Retina (tissue), 1 donor: ENCODE measurements at places on chromosomes 7 and 10.

DNA sequence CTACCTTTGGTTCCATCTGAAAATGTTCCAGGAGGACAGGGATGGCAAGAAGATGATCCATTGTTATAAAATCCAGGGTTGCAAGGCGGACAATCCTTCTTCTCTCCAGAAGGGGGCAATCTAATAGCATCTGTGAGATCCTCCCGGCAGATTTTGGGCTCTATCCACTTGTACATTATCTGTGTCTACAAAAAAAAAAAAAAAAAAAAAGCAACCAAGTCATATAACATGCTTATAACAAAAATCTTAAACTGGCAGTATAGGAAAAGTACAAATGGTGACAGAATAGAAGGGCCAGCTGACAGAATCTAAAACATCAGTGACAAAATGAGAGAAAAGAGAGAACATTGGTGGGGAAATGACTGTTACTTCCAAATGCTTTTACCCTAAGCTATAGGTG, 132.7 kb downstream of the ELAPOR2 start:
- peak; percentile 38 for DNase-seq

GRCh38 chr7:138247568-138248333, 171.5 kb downstream of the AKR1D1 start:
- DNase-seq: peak; percentile 4

DNA sequence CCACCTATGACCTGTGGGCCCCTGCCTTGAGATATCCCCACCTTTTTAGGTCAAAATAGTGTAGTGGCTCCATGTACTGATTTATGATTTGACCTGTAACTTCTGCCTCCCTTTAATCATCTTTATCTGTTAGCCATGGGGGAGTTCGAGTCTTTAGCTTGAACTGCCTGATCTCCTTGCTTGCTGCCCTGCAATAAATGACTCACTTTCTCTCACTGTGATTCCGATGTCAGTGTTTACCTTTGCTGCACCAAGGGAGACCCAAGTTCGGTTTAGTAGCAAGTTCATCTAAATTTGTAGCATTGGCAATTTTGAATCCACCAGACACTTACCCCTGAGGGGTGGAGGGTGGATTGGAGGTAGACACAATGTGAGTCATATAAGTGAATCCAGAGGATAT, 814.6 kb upstream of the AUTS2 start:
- no peak for DNase-seq

GRCh38 chr7:79436378-79436777, 17.1 kb downstream of the MAGI2 start:
- no peak for DNase-seq

DNA sequence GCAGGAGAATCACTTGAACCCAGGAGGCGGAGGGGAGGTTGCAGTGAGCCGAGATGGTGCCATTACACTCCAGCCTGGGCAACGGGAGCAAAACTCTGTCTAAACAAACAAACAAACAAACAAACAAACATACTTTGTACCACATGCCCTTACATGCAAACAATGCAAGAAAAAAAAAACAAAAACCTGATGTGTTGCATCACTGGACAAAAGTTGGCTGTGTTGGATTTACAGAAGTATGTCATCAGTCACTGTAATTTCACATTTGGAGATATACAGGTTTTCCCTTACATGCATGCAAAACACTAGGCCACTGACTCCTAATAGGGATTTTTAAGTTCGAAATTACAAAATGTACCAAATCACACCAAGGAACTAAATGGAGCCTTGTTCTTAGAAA, 138.5 kb downstream of the SRPK2 start:
- no peak for DNase-seq

DNA sequence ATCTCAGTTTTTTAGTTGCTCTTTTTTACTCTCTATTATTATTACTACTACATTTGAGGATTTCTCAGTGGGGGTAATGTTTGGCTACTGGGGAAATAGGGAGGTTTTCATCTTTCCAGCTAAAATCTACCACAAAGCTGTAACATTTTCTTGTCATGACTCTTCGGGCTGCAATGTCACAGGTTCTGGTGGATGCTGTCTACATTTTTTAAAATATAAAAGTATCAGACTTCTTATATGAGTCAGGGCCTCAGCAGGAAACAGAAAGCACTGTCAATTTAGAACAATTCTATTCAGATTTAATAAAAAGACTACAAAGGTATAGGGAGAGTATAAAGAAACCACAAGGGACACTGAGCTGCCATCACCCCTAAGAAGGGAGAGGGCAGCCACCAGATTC, 61.6 kb downstream of the DNAJC12 start:
- DNase-seq: no peak

- DNase-seq: no peak
These were observed 49.0 kb downstream of the LAMB1 start for GRCh38 chr7:107953924-107954303.

GRCh38 chr7:16034353-16034752, 347.9 kb upstream of the MEOX2 start:
- DNase-seq: no peak

- no peak for DNase-seq
These were observed 35.3 kb downstream of the NET1 start for GRCh38 chr10:5447611-5448071.

GRCh38 chr7:30660331-30661255, 21.7 kb downstream of the CRHR2 start:
- no peak for DNase-seq

- peak; percentile 56 for DNase-seq
These were observed 8.6 kb downstream of the BTBD16 start for GRCh38 chr10:122279725-122280141.

DNA sequence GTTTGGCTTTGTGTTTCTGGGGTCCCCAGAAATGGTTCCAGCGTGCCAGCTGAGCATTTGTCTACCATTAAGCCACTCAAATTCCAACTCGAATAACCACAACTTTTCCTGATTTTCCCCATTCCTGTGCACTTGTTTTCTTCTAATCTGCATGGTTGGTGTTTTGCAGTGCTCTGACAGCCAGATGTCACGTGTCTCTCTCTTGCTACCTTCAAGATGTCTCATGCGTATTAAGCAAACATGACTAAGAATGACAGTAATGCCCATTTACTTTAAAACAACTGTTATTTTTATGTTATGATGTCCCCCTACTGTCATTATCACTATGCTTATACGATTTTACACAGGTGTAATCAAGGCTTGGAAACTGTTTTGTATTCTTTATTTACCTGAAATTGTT, 35.2 kb upstream of the MXI1 start:
- DNase-seq: no peak

- DNase-seq: no peak
These were observed 150.6 kb downstream of the CDH23 start for GRCh38 chr10:71547312-71547711.

- no peak for DNase-seq
These were observed at the start of gene ELFN1 for GRCh38 chr7:1669954-1670893. Gene ELFN1 (plus strand): TSS chr7:1670277. CDS start chr7:1744597, 74,320 bp downstream.

DNA sequence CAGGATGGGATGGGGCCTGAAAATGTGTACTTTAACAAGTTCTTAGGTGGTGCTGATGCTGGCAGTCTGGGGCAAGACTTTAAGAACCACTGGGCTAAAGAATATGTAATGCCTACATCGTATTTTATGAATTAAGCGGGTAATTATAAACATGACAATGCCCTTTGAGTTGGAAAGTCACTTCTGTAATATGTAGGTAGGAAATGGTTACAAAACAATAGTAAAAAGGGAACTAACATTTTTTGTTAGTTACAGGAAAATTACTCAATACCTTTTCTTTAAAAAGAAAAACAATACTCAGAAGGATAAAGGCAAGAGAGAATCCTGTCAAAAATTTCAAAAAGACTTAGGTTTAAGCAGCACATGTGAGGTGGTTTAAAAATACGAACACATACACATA, 48.3 kb upstream of the STEAP4 start:
- no peak for DNase-seq

- DNase-seq: no peak
These were observed 18.5 kb upstream of the ZNF680 start for GRCh38 chr7:64581391-64581790.

DNA sequence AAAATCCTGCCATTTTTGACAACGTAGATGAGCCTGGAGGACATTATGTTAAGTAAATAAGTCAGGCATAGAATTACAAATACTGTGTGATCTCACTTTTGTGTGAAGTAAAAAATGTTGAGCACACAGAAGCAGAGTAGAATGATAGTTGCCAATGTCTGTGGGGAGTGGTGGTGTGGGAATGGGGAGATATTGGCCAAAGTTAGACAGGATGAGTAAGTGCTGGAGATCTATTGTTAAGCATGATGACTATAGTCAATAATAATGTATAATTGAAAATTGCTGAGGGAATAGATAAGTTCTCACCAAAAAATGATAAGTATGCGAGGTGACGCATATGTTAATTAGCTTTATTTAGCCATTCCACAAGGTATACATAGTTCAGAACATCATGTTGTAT, 92.0 kb downstream of the GPR85 start:
- DNase-seq: no peak

GRCh38 chr7:132469681-132470080, 106.6 kb downstream of the PLXNA4 start:
- no peak for DNase-seq

DNA sequence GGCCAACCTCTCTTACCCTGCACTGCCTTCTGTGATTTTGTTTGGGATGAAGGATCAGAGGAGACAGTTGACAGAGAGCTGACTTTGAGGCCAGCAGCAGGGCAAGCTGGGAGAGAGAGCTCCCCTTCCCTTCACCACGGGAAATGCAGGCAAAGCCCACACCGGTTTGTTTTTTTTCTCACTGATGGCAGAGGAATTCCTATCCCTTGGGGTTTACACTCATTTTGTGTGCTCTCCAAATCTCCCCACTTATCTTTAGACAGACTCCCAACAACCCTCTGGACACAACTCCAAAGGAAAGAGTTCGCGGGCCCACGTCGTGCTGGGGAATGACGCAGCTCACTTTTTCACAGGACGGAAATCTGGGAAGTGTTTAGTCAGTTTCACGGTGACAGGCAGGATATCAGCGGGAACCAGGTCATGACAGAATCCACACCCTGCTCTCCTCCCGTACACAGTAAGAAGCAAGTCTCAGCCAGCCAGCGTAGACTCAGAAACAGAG, 68.3 kb upstream of the FAM171A1 start:
- DNase-seq: peak; percentile 58

- no peak for DNase-seq
These were observed 121.8 kb upstream of the HPS1 start for GRCh38 chr10:98568551-98568950.

- DNase-seq: peak; percentile 33
These were observed 87.9 kb upstream of the GTF2I start for GRCh38 chr7:74569501-74570075.

DNA sequence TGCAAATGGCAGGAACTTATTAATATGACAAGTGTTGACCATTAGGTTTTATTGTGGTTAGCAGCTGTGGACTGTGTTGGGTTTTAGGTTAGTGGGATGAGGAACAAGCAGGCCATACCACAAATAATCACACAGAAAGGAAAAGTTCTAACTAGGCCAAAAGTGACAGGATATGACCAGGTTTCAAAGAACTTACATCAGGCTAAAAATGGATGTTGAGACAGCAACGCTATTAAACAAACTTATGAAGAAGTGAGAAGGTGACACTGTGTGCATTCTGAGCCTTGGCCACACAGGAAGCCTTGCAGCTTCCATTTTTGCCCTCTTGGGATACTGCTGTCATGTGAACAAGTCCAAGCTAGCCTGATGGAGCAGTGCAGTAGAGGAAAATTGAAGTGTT, 568.8 kb downstream of the HTR7 start:
- no peak for DNase-seq

GRCh38 chr10:101781655-101781983, 1.6 kb downstream of the NPM3 start:
- no peak for DNase-seq

- DNase-seq: no peak
These were observed 995 bp upstream of the CLDN3 start for GRCh38 chr7:73770860-73771670.

GRCh38 chr10:3782146-3782450, 2.9 kb downstream of the KLF6 start:
- no peak for DNase-seq

DNA sequence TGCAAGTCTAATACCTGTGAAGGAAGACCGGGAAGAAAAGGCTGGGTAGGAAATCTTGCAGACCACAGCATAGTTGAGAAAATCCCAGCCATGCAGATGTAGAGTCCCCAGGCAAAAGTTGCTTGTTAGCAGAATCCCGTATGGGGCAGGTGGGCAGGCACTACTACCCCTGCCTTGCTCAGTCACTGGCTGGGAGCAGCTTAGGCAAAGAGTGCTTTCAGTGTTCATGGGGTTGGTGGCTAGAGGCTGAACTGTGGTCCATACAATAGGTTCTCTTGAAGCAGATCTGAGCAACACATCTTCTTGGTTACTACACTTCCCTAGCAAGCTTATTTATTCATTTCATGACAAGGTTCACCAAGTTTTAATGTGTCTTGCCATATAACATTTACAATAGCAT, 92.6 kb downstream of the AHCYL2 start:
- no peak for DNase-seq

DNA sequence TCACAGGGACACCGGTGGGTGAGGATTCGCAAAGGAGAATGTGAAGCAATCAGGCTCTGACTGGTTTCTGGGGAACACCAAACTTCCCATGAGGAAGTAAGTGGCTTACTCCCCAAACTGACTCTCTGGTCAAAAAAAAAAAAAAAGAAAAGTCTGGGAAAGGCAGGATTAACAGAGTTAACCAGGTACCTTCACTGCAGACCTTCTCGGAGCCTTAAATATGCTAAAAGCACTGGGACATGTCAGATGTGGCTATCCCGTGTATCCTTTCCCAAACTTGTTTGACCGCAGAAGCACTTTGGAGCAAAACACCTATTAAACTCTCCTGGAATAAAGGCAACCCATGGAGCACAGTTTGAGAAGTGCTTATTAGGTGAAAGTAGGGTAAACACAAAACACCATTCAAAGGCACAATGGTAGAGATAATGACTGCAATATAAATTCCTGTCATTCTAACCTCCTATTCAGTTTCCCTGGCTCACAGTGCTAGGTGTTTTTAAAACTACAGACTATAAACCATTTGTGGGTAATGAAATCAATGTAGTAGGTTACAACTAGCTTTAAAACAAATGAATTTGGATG, 44.1 kb upstream of the MXI1 start:
- DNase-seq: no peak

DNA sequence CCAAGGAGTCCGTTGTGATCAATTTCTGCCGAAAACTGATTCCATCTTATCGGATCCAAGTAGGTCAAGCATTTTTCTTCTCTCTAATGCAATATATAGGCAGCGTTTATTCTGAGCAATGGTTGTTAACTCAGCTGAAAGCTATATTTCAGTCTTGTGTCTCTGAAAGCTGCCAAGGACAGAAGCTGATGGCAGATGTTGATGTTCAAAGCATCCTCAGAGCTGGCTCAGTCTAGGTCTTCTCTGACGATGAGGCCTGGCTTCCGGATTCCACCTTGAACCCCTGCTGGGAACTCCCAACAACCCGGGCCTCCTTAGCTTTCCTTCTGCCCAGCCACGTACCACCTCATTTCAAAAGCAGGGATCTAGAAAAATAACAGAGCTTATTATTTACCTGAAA, 863.6 kb downstream of the NRG3 start:
- no peak for DNase-seq

DNA sequence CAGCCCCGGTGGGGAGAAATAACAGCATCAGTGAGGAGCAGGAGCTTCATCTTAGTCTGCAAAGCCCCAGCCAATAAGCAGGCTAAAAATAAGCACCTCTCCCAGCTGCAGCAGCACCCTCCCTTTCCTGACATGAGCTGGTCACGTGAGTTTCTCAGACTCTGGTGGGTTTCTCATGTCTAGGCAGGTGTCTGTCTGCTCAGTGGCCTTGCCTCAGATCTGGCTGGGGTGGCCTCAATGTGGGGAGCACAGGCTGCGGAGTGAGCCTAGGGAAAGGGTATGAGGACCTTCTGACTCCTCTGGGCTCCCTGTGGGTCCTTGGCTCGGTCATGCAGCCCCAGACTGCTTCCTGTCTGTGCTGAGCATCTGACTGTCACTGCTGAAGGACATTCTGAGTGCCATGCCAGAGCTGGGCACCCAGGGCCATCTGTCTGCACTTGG, 81.6 kb upstream of the LRRC4 start:
- DNase-seq: no peak
